ENCODE measurements at places on chromosomes 5 and 9.

DNA sequence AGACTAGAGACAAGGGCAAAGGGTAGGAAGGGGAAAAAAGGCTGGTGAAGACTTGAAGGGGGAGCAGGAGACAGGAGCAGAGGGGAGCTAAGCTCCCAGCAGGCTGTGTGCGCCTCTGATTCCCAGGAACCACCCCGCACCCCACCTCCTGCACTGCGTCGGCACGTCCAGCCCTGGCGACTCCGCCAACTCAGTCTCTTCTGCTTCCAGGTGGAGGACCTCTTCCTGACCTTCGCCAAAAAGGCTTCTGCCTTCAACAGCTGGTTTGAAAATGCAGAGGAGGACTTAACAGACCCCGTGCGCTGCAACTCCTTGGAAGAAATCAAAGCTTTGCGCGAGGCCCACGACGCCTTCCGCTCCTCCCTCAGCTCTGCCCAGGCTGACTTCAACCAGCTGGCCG is 30.5 kb downstream of the DYNC2I2 start:
- no peak for DNase-seq

- no peak for DNase-seq
Measured at GRCh38 chr5:170441393-170441784, 52.2 kb upstream of the KCNMB1 start.

DNA sequence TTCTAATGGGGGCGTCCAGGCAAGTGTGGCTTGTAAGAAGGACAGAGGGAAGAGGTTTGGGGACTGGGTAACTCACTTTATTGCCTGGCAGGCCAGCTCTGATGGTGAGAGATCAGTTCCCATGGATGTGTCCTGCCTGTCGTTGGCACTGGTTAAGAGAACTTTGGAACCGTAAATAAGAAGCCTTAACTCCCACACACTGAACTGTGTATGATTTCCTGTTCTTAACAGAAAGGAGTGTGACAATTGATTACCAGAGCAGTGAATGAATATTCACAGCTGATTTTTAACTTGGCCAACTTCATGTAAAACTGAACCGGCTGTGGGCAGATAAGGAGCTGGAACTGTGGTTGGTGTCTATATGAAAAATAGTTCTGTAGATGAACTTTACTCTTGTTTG is 63.2 kb downstream of the MEGF10 start:
- no peak for DNase-seq

- DNase-seq: no peak
Measured at GRCh38 chr5:75091597-75091996, 39.2 kb upstream of the GCNT4 start.

DNA sequence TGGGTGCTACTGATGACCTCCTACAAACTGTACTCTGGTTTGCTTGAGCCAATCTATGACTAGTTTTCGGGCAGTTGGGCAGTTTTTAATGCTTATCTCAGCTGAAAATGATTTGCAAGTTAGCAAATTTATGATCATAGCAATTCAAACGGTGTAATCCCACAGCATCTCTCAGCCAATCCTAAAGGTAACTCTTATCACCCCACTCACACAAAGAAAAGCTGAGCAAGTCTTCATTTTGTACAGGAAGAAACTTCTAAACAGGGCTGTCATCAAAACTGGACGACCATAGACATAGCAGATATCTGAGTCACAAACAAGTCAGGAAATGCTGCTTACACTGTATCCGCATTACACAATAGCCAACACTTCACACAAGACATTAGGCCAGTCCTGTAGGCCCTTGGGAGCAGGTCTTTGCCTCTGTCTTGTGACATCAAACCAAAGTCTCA is 2.6 kb upstream of the ENC1 start:
- DNase-seq: no peak
